ENCODE measurements at places on chromosomes 1 and 21. TPM values are rescaled to one million over a fixed set of nuclear protein-coding genes. Genes with fewer than 3 reads are reported as not detected.

DNA sequence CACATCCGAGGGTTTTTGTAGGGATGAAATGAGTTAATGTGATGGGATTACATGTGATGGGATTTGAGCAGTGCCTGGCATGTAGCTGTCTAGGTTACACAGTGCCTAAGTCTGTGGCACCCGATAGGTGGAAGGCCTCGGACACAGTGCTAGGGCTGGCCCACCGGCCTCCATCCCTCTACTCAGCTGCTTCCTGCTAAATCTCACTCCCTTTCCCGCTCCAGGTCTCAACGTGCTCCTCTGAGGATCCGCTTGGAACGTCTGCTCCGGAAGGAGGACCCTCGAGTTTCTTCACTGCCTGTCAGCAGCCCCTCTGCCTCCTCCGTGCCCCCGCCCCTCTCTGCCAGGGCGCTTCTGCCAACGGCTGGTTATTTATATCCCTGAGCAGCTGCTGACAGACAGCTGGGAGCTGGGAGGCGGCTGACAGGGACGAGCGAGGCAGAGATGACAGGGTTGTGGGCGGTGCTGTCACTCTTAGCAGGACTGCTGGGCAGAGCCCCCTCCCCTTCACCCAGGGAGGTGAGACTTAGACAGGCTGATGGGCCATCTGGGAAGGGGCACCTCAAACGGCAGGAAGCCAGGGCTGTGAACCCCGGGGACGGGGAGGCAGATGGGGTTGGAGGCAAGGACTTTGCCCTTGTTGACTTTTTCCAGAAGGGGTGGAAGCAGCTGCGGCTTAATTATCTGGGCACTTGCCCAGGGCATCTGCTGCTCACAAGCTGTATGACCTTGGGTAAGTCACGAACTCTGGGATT is 26.6 kb upstream of the LRRN2 start:
- H3K27ac ChIP-seq, result peak overlapping the region; percentile 28
- H3K4me3 ChIP-seq, result no peak overlapping the region
- H3K4me1 ChIP-seq, result peaks cover 8% of the 10 kb centered on the region
- H3K27me3 ChIP-seq, result no peaks in the 10 kb centered on the region
- H3K36me3 ChIP-seq, result no peaks in the 10 kb centered on the region
- no peak for DNase-seq

GRCh38 chr1:23759277-23759676 is 16.0 kb downstream of the ELOA start:
- H3K27ac ChIP-seq, result no peak overlapping the region
- no peak overlapping the region for H3K4me3 ChIP-seq
- H3K27me3 ChIP-seq, result no peaks in the 10 kb centered on the region
- H3K36me3 ChIP-seq, result peaks cover 49% of the 10 kb centered on the region
- DNase-seq, result no peak
- H3K4me1 ChIP-seq, result no peaks in the 10 kb centered on the region

DNA sequence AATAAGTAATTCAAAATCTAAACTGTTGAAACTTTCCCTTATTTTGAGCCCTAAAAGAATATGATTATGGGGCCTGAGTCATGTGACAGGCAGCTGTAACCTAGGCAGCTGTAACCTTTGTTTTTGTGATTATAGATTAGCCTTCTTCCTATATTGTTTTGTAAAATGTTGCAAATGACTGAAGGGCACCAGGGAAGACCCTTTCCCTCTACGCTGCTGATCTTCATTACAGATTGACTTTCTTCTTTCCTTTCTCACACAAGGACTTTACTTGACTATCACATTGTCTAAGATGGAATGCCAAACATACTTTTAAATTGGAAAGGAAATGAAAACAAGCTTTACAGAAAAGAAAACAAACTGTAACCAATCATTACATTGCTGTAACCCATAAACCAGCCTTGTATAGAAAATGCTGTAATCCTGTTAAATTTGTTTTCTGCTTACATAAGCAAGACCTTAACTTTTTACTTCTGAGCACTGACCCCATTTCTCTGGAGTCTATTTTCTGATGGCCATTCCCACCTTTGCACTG is 242.2 kb downstream of the RGS7 start:
- no peaks in the 10 kb centered on the region for H3K36me3 ChIP-seq
- no peak overlapping the region for H3K27ac ChIP-seq
- H3K4me1 ChIP-seq, result no peaks in the 10 kb centered on the region
- DNase-seq, result no peak

- H3K36me3 ChIP-seq, result no peaks in the 10 kb centered on the region
- H3K4me3 ChIP-seq, result no peak overlapping the region
- no peaks in the 10 kb centered on the region for H3K27me3 ChIP-seq
- no peaks in the 10 kb centered on the region for H3K4me1 ChIP-seq
- no peak for DNase-seq
Measured at GRCh38 chr1:179166663-179167417, 62.6 kb downstream of the ABL2 start.

DNA sequence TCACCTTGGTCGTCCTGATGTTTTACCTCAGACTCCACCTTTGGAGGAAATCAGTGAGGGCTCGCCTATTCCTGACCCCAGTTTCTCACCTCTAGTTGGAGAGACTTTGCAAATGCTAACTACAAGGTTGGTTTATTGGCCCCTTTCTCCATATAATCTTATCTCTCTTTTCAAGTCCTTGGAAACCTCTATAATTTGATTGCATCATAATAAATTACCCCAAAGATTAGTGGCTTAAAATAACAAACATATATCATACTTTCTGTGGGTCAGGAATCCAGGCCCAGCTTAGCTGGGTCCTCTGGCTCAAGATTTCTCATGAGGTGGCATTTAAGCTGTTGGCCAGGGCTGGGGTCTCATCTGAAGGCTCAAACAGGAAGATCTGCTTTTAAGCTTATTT is 12.1 kb upstream of the PSMD4 start:
- no peaks in the 10 kb centered on the region for H3K4me1 ChIP-seq
- no peaks in the 10 kb centered on the region for H3K27me3 ChIP-seq
- no peak overlapping the region for H3K27ac ChIP-seq
- no peak overlapping the region for H3K4me3 ChIP-seq
- DNase-seq, result no peak
- peaks cover 59% of the 10 kb centered on the region for H3K36me3 ChIP-seq

DNA sequence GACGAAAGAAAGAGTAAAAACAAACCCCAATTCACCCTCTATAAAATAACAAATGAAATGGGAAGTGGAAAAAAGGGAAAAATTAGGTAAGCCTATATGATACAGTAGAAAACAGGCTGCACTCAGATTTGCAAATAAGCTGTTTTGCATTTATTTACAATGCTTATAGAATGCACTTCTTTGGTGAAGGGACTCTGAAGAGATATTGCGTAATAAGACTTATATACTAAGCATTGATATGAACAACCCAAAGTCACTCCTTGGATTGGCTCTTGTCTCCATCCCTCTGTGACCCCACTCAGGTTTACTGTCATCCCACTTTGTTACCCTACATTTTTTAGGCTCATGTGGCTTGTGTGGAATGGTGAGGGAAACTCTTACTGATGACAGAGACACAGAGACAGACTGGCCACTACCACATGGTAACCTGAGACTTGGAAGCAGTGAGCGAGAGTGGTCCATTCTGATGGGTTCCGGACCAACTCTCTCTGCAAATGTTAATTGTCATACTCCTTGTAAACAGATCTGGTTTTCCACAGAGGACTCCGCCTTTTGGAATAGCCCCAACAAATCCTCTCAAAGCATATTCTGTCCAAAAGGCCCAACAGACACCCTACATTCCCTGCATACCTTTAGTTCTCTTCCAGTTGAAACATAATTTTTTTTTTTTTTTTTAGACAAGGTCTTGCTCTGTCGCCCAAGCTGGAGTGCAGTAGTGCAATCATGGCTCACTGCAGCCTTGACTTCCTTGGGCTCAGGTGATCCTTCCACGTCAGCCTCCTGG is 11.0 kb downstream of the GSTM5 start:
- no peaks in the 10 kb centered on the region for H3K36me3 ChIP-seq
- H3K4me3 ChIP-seq, result no peak overlapping the region
- H3K27me3 ChIP-seq, result no peaks in the 10 kb centered on the region
- H3K27ac ChIP-seq, result no peak overlapping the region

GRCh38 chr1:66618390-66618789 is 84.4 kb downstream of the SGIP1 start:
- no peak overlapping the region for H3K27ac ChIP-seq
- H3K4me3 ChIP-seq, result no peak overlapping the region
- H3K36me3 ChIP-seq, result no peaks in the 10 kb centered on the region
- DNase-seq, result no peak

DNA sequence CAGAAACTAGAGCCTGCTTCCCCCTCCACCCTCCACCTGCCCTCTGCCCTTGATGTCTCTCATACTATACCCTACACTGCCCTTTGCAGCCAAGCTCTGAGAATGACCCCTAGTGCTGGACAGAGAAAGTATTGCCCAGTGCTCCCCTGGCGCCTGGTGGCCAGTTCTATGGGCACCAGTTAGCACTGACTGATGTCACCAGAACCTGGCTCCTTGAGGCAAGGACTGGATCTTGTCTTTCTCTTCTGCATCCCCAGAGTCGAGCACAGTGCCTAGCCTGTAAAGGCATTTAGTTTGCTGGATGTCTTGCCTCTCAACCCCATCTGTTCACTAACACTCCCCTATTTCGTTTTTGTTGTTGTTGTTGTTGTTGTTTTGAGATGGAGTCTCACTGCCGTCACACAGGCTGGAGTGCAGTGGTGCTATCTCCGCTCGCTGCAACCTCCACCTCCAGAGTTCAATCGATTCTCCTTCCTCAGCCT is 5.9 kb downstream of the PHLDA3 start:
- H3K27ac ChIP-seq, result no peak overlapping the region
- no peaks in the 10 kb centered on the region for H3K27me3 ChIP-seq
- DNase-seq, result no peak

- no peak overlapping the region for H3K27ac ChIP-seq
- H3K27me3 ChIP-seq, result no peaks in the 10 kb centered on the region
- no peak for DNase-seq
- H3K36me3 ChIP-seq, result no peaks in the 10 kb centered on the region
- no peak overlapping the region for H3K4me3 ChIP-seq
Measured at GRCh38 chr1:228803421-228803820, 68.1 kb downstream of the RHOU start.

- H3K36me3 ChIP-seq, result no peaks in the 10 kb centered on the region
- H3K27ac ChIP-seq, result no peak overlapping the region
- H3K4me1 ChIP-seq, result no peaks in the 10 kb centered on the region
- H3K4me3 ChIP-seq, result no peak overlapping the region
Measured at GRCh38 chr21:31750843-31751242, 18.9 kb upstream of the SCAF4 start.

DNA sequence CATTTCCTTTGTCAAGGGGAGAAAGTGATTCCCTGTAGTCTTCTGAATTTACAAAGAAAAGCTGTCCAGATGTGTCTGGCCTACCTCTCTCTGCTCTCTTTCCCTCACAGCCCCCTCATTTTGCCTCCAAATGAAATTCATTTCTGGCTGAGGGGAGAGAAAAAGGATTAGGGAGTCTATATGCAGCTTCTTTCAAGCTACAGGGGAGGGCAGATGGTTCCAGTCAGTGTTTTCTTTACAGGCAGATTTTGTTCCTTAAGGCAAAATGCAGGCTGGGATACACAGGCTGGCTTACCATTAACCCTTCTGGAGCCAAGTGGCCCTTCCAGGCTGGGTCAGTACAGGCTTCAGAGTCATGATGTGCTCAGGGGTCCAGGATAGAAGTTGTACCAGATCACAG is 198.1 kb upstream of the USP24 start:
- no peak overlapping the region for H3K4me3 ChIP-seq
- no peaks in the 10 kb centered on the region for H3K4me1 ChIP-seq
- no peak overlapping the region for H3K27ac ChIP-seq
- DNase-seq, result no peak

DNA sequence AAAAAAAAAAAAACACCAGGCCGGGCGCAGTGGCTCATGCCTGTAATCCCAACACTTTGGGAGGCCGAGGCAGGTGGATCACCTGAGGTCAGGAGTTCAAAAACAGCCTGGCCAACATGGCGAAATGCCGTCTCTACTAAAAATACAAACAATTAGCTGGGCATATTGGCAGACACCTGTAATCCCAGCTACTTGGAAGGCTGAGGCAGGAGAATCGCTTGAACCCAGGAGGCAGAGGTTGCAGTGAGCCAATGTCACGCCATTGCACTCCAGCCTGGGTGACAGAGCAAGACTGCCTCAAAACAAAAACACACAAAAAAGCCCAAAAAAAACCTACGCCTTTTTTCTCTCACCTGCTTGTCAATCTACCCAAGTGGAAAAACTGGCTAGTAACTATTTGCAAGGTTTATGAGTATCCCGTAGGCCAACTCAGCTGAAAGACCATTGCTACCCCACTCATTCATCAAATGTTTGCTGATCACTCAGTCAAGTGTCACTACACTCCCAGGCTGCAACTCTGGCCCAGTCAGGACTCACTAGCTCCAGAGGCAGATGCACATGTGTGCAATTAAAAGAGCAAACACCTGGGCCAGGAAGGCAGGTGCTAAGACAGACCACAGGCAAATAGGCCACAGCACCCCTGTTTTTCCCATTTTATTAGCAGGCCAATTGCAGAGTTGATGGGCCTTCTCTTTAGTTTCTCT is 2.0 kb downstream of the CSRP1 start:
- H3K36me3 ChIP-seq, result no peaks in the 10 kb centered on the region
- H3K4me3 ChIP-seq, result no peak overlapping the region
- H3K27ac ChIP-seq, result no peak overlapping the region
- no peak for DNase-seq
- no peaks in the 10 kb centered on the region for H3K27me3 ChIP-seq
- H3K4me1 ChIP-seq, result peaks cover 25% of the 10 kb centered on the region

GRCh38 chr1:110094931-110095654 is 17.1 kb upstream of the UBL4B start:
- no peak overlapping the region for H3K4me3 ChIP-seq
- no peaks in the 10 kb centered on the region for H3K27me3 ChIP-seq
- no peak for DNase-seq
- no peaks in the 10 kb centered on the region for H3K4me1 ChIP-seq
- no peaks in the 10 kb centered on the region for H3K36me3 ChIP-seq

GRCh38 chr1:158716335-158716734 is 4.2 kb downstream of the OR6K3 start:
- no peak for DNase-seq
- no peaks in the 10 kb centered on the region for H3K36me3 ChIP-seq
- no peak overlapping the region for H3K27ac ChIP-seq
- no peak overlapping the region for H3K4me3 ChIP-seq

GRCh38 chr21:33290441-33290840 is 24.3 kb downstream of the IL10RB start:
- H3K4me3 ChIP-seq, result no peak overlapping the region
- DNase-seq, result no peak
- H3K4me1 ChIP-seq, result peaks cover 25% of the 10 kb centered on the region

- DNase-seq, result no peak
- H3K4me1 ChIP-seq, result no peaks in the 10 kb centered on the region
- peaks cover 20% of the 10 kb centered on the region for H3K36me3 ChIP-seq
- H3K4me3 ChIP-seq, result no peak overlapping the region
Measured at GRCh38 chr1:179095377-179095776, 13.5 kb downstream of the TOR3A start.

- DNase-seq, result no peak
- no peaks in the 10 kb centered on the region for H3K27me3 ChIP-seq
- peaks cover 9% of the 10 kb centered on the region for H3K4me1 ChIP-seq
- H3K36me3 ChIP-seq, result no peaks in the 10 kb centered on the region
Measured at GRCh38 chr1:174995916-174996315, 3.8 kb upstream of the CACYBP start.

SUSD4 gene
- 0.16 TPM for total RNA-seq

CACNA1S gene
- not detected for total RNA-seq

DPT gene
- not detected for total RNA-seq

CCDC181 gene
- 0.26 TPM for total RNA-seq

ZSWIM5 gene
- 1.3 TPM for total RNA-seq

CD5L gene
- not detected for total RNA-seq

HSD3B2 gene
- not detected for total RNA-seq

NUAK2 gene
- total RNA-seq, result 4.5 TPM

ABCG1 gene
- 3.7 TPM for total RNA-seq

SH2D1B gene
- not detected for total RNA-seq

ATF6 gene
- total RNA-seq, result 22.4 TPM

NPHS2 gene
- not detected for total RNA-seq

DIO1 gene
- not detected for total RNA-seq
